ENCODE measurements at places on chromosomes 3 and 15.

DNA sequence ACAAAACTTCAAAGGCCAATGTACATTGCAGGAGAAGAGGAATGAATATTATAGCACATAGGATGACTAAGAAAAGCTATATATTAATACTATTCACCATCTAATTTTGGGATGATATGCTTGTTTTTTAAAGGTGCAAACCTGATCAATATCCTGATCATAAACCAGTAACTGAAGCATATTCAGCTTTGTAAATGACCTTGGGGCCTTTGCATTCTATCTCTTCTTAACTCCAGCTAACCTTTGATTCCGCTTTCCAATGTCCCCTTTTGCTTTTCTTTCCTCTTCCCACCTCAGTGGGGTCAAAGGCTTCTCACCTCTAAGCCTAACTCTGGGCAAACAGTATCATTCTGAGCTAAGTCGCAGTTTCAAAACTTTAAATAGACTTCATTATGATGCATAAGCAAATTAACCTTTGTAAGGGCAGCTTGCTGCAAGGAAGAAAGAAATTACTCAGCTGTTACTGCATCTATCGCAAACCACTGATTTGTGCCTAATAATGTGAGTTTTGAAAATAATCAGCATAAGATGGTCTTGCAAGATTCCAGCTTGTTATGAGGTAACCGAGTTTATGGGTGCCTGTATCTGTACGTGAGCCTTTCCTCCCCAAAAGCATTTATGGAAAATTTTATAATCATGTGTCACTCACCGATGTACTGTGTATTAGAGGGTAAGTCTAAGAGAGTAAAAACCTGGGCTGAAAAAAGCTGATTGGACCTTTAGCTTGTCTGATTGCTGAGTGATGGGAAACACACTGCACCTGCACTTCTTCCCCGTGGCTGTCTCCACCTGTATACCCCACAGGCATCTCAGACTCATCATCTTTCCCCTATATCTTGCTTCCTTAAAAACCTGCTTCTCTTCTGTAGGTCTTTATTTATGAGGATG is 116.8 kb downstream of the TPRG1 start:
- no peak for DNase-seq

GRCh38 chr3:13851091-13851849 is 28.6 kb downstream of the WNT7A start:
- DNase-seq, result no peak

- DNase-seq, result no peak
These were observed 30.5 kb upstream of the RAB6B start for GRCh38 chr3:133925960-133926735.

- DNase-seq, result no peak
These were observed 91.5 kb downstream of the MYLK start for GRCh38 chr3:123792473-123793201.

GRCh38 chr3:98884675-98885371 is 16.7 kb downstream of the DCBLD2 start:
- DNase-seq, result no peak

DNA sequence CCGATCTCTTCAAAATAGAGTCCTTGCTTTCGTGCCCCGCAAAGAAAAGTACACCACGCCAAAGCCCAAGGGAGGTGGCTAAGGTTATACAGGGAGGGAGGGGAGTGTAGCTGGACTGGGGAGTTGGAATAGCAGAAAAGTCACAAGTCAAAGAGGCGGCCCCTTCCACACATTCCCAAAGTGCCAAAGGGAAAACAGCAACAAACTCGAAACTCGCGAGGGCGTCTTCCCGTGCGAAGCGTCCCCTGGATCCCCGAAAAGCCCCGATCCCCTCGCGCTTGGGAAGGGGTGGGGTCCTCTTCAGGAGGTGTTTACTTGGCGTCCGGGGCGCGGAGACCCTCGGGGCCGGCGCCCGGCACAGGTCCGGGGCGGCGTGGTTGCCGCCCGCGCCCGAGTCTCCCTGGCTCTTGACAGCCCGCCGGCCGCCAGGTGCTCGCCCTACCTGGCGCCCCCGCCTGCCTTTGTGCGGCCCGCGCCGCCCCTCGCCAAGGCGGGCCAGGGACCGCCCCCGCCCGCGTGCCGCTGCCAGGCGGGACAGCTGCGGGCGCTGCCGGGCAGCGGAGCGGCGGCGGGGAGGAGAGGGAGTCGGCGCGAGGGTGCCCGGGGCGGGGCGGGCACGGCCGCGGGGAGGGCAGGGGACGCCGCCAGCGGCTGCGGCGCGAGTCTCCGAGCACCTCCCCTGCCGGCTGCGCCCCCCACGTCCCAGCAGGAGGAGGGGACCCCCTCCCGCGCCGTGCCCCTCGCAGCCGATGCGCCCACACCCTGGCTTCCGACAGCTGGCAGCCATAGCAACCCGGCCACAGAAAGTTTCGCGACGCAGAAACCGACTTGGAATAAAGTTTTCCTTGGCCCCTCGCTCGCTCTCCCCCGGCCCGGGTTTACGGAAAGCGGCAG is 966 bp downstream of the MYO1E start:
- no peak for DNase-seq

GRCh38 chr3:23949784-23950183 is 4.7 kb downstream of the NR1D2 start:
- DNase-seq, result no peak

DNA sequence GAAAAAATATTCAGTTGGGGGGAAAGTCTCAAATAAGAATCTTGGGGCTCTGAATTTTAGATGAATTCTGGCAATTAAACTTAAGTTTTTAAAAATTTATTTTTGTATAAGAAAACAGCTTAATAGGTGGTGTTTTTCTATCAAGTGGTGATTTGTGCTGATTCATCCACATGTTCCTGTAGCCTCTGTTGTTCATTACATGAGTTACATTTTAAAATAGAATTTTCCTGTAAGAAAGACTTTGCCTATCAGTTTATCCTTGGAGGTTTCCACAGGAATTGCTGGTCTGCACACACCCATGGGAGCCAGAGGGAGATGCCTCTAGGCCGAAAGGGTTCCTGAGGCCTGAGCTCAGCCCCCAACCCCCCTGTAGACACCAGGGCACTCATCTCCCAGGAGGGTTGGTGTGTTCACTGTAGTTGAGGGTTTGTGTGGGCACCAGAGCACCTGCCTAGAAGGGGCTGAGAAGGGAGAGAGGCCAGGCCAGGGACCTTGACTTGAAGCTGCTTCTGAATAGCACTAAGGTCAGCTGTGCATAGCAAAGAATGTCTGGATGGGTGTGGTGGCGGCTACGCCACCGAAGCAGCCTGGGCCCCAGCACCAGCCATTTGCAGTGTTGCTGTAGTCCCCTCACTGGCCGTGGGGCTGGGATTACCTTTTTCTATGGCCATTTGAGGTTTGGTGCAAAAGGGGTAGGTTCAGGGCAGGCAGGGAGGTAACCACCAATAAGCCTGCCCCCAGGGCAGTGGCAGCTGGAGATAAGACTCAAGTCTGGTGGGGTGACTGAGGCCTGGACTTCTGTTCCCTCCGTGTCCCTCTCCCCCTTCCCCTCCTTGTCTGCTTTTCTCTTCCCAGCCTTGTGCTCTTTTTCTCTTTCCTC is 11.9 kb downstream of the DNAJA4 start:
- no peak for DNase-seq

- no peak for DNase-seq
These were observed 74.9 kb upstream of the SETMAR start for GRCh38 chr3:4228295-4228694.

DNA sequence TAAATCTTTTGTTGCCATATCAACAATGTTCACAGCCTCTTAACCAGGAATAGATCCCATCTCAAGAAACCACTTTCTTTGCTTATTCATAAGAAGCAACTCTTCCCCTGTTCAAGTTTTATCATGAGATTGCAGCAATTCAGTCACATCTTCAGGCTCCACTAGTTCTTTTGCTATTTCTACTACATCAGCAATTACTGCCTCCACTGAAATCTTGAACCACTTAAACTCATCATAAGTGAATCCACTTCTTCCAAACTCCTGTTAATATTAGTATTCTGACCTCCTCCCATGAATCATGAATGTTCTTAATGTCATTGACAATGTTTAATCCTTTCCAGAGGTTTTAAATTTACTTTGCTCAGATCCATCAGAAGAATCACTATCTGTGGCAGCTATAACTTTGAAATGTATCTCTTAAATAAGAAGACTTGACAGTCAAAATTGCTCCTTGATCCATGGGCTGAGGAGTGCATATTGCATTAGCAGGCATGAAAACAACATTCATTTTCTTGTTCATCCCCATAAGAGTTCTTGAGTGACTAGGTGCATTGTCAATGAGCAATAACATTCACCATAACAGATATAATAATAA is 205.9 kb downstream of the DTWD1 start:
- DNase-seq, result no peak

DNA sequence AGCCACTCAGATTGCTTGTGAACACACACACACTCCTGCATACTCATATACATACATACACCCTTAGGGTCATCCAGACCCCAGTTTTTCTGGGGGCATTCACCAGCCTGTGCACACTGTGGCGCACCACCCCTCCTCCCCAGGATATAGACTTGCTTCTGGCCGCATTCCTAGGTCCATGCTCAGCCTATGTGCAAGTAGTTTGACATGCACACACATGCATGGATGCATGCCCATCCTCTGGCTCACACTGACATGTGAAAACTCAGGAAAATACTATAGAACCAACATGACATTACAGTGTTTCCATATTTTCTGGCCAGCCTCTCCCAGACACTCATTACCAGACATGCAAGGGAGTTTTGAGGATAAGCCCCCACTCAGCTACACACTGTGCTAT is 79.3 kb upstream of the POLG start:
- DNase-seq, result no peak

DNA sequence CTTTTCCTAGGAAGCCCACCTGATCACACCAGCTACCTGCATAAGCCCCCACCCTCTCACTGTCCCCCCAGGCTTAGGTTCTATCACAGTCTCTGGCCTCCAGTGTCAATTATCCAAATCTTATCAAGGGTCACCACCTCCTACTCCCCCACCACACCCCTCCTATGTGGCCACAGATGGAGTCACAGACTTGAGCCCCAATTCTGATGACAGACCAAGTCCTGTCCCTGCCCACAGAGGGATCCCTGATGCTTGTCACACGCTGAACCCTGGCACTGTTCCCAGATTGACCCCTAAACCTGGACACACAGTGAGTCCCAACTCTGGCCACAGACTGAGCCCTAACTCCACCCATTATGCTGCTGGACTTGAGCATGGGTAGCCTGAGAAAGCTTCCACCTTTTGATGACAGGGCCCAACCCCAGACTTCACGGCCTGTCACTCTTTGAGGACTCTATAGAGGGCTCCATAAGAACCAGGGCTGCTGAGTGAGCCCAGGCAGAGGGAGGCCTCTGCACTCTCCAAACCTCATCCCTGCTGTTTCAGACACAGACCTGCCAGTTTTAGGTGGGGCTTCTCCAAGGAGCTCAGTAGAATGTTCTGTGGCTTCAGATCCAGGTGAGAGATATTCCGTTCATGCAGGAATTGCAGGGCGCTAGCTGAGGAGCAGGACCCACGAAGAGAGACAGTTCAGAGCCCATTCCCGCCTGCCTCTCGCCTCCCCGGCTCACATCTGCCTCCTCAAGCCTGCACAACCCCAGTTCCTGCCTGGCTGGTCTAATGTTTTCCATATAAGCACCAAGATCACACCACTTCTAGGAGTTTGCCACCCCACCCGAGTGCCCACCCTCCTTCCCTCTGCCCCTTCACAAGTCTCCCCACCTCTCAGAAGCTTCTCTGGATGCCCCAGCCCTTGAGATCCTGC is 1.8 kb downstream of the ULK3 start:
- DNase-seq, result no peak

DNA sequence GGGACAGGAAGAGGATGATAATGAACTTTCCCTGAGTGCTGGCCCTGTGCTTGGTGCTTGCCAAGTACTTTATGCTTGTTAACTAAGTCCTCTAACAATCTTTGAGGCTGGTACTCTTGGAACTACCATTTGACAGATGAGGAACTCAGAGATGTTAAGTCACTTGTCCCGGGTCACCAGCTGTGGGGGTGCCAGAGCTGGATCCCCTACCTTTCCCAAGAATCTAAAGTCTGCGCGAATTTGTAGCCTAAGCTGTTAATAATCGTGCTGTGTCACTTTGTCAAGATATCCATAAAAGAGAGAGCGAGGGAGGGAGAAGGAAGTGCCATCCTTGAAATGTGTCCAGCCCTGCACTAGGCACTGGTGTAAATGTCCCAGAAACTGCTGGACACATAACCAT is 19.0 kb upstream of the ACOX2 start:
- no peak for DNase-seq

DNA sequence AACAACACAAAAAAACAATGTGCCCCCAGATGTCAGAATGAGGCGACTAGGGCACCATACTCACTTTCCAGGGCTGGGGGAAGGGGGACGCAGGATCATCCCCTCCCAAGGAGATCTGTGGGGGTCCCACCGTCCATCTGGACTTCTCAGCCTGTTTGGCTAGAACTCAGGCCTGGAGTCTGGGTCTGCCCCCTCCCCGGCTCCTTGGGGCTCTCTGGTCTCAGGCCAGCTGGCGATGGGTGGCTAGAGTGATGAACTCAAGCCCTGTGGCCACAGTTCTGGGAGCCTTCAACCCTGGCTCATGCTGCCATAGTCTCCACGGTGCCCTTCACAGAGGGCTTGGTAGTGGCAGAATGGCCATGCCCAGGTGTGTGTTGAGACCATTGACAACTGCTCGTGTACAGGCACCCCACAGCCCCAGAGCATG is 13.6 kb downstream of the ZBTB47 start:
- DNase-seq, result no peak

DNA sequence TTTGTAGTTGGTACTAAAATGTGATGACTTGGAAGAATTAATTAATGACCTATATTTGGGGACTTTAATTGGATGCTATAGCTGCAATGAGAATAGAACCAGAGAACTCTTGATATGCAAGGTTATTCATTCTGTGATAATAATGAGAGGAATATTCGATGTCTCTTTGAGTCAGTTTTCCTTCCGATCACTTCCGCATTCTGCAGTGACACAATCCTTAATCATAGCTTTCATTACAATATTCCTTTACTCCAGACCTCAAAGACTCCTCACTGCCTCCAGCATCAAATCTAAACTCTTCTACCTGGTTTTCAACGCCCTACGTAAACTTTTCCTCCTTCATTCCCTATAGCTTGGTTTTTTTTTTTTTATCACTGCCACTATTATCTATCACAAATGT is 21.6 kb downstream of the B3GNT5 start:
- no peak for DNase-seq

DNA sequence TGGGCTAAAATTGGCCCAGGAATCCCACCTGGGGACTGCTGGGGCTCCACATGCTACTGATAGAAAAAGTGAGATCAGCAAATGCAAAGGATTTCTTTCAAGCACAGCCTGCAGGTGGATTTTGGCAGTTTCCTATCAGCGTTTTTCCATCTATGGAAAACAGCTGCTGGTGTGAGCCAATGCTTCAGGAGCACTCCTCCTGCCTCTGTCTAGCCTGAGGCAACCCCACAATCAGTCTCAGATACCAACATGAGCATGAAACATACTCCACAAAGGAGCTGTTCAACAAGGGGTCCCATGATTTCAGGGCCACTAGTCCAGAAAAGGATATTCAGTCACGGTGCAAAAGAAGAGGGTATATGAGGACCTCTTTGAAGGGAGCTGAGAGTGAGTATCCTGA is 311.5 kb upstream of the THBS1 start:
- DNase-seq, result no peak

Data from activated T-helper 1 cell treated with anti-CD3 and anti-CD28 coated beads, Interleukin-2, amount 50 U/mL, for 16 hours (primary cell).